CD4-positive, alpha-beta T cell treated with Interleukin-1 beta for 1 hour (primary cell): ENCODE measurements at places on chromosomes 5 and 9.

GRCh38 chr9:122122903-122123632, 30.0 kb upstream of the TTLL11 start:
- peak; percentile 55 for DNase-seq

- DNase-seq = no peak
Measured at GRCh38 chr5:124522992-124523391, 223.4 kb downstream of the ZNF608 start.

- DNase-seq = no peak
Measured at GRCh38 chr9:81549500-81550206, 139.7 kb downstream of the TLE1 start.

DNA sequence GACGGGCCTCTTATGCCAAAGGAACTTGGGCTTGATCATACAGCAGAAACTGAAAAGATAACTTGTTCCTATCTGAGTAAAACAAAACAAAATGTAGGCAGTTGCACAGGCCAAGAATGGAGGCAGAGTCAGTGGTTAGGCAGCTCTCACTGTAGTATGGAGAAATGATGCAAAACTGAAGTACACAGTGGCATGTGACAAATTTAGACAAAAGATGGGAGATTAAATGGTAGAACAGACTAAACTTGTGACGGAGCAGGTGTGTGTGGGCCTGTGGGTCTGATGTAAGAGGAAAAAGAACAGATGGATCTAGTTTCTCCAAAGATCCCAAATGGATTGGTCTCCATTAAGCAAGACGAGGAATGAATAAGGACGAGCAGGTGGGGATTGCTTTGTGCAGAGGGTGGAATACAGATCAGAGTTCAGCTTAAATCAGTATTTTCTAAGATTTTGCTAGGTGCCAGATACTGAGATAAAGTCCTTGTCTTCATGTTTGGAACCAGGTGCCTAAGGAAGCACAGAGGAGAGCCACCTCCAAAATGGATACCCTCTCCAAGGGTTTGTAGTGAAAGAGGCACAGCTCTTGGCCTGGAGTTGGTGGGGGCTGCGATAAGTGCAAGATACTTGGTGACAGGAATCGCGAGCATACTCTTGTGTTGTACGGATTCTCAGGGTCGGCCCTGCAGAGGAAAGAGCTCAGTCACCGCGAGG, 722 bp upstream of the DCP2 start:
- no peak for DNase-seq

DNA sequence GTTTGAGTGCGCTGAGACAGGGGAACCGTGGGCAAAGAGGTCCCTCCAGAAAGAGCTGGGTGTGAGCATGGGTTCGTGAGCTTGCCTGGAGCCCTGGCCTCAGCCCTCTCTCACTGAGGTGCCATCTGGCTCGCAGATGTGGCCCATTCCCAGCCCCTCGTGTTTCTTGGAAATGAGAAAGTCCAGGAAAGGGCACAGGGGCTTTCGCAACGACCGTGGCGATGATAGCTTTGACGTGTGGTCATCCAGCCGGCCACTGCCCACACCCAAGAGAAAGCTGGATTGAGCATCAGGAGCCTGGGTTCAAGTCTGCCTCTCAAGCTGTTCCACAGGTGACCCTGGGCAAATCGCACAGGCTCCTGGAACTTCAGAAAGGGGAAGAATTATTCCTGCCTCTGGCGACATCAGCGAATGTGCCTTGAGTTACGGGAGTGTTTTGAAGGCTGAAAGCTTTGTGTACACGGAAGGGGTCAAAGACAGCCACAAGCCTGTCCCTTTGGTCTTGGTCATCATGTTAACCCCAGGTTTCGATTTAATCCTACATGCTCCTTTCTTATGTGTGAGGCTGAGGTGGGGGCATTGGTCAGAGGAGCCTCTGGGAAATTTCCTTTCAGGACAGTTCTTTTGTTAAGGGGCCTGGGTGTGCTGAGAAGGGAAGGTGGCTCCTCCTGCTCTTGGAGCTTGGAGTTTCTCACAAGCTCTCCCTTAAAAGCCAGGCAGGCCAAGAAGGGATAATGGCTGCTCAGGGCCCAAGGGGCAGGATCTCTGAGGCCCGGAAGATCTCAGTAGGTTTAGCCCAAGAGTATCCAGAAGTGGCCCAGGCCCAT, 41.7 kb upstream of the IL17B start:
- DNase-seq = no peak

DNA sequence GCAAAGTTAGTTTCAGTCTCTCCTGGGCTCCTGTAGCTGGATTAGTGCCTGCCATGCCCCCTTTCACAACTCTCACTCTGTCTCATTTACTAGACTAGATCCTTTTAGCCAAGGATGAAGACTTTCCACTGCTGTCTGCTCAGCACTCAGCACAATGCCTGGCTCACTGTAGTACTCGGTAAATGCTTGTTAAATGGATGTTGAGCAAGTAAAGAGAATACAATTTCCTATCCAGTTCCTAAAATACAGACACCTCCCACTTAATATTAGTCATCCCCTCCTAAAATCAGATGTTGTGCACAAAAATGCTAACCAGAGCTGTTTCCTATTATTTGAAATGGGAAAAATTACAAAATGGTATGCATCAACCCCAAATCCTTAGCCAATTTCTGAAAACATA, 195.8 kb downstream of the SREK1 start:
- DNase-seq = no peak

DNA sequence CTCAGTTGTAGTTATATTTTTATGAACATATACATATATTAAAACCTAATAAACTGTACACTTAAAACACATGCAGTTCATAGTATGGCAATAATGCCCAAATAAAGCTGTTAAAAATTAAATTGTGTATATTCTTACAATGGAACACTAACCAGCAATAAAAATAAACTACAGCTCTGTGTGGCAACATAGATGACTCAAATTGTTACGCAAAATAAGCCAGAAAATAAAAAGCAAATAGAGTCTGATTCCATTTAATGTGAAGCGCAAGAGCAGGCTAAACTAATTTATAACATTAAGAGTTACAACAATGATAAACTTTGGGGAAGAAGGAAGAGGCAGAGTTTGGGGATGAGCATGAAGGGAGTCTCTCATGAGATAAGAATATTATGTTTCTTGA, 597.3 kb downstream of the TLE1 start:
- no peak for DNase-seq

DNA sequence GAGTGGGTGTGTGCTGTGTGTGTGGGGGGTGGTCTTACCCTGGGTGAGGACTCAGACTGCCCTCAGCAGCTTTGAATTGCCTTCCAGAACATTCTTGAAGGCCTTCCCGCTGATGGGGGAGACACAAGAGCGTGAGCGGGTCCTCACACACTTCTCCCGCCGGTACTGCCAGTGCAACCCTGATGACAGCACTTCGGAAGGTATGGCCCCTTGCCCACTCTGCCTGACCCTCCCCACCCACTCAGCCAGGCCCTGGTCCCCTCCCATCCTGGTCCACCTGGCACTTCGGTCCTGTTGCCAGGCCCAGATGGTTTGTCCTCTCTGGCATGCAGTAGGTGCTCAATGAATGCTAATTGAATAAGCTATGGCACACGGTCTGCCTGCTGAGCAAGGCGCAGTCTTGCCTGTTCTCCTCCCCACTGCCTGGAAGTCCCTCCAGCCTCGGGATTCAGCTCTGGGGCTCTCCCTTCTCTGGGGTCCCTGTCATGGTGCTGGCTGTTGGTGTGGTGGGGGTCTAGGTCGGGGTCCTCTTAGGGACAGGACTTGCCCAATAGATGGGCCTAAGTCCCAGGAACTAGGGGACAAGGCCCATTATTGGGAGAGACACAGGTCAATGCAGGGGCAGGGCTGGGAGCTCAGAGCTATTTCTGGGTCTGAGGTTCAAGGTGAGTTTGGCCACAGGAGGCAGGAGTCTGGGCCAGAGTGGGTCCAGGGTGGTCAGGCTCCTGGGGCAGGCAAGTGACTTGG, 26.4 kb downstream of the PSD2 start:
- DNase-seq = no peak

DNA sequence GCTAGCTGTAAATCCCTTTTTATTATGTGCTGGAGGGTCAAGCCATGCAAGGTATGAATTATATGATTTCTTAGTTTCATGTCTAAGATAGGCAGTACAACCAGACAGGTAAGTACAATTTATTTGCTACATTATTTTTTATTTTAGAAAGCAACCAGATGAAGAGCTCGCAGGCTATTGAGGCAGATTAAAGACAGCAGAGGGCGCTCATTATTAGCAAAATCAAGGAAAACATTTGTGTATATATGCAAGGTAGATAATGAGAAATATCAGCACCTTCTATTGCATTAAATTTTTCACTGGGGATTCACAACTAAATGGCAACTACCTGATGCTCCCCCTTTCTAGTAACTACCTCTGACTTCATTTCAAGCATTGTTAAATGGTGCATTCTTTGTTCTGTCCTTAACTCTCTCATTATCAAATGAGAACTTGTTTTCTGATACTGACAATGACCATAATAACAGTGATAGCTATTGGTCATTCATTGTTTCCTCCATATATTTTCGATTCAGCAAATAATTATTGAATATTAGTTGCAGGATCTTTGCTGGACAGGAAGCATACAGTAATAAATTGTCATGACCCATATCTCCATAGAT, 8.6 kb downstream of the SCGB3A2 start:
- DNase-seq = no peak

DNA sequence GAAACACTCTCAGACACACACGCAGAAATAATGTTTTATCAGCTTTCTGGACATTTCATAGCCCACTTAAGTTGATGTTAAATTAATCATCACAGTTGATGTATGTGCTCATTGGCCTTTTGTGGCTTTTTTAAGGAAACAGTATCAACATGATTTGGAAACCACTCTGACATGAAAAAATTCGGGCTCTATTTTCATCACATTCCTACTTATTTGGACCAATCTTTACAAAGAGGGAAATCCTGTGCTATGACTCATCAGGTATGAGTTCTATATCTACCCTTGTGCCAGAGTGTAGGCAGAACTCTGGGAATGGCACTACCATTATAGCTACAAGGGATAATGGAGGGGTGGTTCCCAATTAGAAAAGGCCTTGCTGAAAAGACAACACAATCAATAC, 388.4 kb upstream of the PTGER4 start:
- no peak for DNase-seq

DNA sequence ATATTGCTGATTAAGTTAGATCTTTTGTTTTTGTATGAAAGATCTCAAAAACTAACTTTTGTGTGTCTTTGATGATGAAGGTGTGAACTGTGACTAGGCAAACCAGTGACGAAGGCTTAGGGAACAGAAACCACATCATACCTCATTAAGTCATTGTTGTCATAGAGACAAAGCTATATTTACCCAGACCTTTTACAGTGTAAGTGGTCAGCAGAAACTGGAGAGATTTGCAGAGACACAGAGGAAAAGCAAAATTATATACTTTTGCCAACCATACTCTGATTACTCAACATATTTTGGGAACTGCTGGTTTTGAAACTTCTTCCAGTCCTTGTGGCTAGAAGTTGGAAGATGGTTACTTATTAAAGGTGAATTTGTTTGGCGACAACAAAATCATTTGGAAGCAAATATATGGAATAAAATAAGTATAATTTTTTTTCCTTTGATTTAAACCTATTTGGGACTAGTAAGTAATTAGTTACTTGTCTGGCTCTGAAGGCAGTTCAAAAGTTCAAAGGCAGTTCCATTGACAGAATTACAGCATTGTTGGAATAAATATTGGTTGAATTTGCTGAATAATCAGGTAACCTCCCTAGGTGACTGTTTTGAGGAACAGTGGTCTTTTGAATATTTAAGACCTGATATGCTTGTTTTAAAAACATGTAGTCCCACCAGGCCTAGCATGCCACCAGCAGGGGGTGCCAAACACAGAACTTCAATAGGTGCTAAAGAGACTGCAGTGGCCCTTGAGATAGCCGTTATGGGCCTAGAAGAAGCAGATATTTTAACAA, 103.8 kb downstream of the RPS23 start:
- peak; percentile 50 for DNase-seq

GRCh38 chr9:38090170-38090569, 21.1 kb upstream of the SHB start:
- no peak for DNase-seq

DNA sequence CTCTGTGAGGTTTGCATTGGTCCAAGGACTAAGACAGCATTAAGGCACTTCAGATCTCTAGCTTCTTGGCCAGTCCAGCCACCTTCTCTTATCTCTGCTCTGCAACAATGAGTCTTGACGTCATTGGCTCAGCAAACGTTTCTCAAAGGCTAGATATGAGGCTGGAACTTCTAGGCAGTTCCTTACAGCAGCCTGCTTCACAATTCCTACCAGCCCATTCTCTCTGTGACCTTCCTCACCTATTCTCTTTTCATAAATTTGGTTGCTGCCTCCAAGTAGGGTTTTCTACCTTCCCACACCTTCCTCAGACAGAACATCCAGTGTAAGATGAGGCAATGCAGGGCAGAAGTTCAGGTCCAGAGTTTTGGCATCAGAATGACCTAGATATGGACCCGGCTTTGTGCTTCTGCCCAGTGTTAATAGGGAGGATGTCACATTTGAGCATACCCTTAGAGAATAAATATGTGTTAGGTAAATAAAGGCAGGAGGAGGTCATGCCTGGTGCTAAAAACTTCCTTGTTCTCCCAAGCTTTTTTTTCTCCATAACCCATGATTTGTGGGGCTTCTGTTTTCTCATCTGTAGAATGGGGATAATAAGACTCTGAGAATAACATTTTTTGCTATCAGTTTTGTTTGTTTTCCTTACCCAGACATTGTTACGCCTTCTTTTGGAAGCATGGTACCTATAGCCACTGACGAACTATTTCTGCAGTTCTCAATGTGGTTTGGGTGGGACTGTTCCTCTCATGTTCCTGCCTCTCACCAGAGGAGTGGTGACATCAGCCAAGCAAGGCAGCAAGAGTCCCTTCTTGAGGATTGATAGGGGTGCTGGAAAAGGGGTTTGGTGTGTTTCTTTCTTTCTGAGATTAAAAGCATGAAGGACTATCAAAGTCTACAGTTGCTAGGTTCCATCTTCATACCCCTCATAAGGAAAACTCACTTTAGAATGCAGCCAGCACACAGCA, 220.6 kb upstream of the TRIM32 start:
- no peak for DNase-seq

GRCh38 chr9:14175778-14176177, 138.2 kb downstream of the NFIB start:
- DNase-seq = no peak

DNA sequence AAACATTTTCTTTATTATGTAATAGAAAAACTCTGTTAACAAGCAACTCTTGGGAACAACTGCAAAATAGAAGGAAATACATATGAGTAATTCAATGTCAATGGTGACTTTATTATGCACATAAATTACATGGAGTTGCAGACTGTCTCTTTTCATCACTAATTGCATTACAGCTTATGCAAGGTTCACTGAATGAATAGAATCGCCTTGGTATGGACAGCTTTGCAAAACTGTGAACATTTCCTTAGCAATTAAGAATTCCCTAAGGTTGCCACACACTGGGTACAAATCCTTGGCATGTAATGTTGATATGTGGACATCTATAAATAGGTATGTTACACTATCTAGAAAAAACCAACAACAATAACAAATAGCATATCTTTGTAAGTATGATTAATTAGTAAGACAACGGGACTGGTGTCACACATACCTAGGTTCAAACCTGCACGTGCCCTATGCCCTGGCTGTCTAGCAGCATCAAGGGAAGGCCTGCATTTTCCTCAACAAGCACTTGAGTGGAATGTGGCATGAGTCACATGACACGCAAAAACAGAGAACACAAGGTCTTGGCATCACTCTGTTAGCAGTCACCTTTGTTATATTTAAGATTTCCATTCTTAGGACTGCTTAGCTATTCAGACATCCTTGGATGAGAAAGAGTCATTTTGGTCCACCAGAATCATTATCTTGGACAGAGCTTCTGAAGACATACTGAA, 263.9 kb downstream of the CTNND2 start:
- no peak for DNase-seq
